ENCODE measurements at places on chromosomes 16 and 17.

GRCh38 chr17:73226556-73227172, 33.8 kb downstream of the COG1 start:
- no peak for DNase-seq

DNA sequence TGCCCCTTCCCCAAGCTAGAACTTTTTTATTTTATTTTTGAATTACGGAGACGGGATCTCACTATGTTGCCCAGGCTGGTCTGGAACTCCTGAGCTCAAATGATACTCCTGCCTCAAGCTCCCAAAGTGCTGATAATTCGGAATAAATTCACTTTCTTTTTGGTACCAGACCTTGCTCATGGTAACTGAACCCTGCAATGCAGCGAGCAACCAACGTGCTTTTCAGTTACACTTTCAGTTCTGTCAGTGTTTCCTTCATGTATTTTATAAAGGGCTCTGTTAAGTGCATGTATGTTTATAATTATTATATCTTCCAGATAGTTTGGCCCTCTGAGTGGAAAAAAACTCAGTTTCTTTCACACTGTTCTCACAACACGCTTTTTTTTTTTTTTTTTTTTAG, 13.9 kb downstream of the C16orf96 start:
- no peak for DNase-seq

DNA sequence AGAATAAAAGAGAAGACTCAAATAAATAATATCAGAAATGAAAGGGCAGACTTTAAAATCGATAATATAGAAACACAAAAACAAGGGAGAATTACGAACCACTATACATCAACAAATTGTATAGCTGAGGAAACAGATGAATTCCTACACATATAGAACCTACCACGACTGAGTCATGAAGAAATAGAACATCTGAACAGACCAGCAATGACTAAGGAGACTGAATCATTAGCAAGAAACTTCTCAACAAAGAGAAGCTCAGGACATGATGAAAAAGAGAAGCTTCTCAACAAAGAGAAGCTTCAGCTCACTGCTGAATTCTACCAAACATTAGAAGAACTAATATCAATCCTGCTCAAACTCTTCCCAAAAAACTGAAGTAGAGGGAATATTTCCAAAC, 255.9 kb downstream of the CEP112 start:
- no peak for DNase-seq

DNA sequence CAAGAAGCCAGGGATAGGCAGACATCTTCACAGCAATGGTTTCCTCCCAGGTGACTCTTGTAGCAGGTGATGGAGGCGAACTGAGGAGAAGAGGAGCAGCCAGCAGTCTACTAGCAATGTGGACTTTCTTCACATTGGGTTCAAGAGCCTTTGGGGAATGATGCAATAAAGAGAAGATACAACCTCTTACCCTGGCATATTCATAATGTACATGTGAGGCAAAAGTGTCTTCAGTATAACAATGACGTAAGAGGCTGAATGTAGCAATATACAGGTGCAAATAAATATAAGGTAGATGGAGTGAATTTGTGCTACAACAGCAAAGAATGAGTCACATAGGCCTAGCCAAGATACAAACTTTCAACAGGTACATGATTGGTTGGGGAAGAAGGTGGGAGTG, 70.9 kb upstream of the SOX9 start:
- no peak for DNase-seq
